ENCODE measurements at places on chromosomes 3 and 15.

DNA sequence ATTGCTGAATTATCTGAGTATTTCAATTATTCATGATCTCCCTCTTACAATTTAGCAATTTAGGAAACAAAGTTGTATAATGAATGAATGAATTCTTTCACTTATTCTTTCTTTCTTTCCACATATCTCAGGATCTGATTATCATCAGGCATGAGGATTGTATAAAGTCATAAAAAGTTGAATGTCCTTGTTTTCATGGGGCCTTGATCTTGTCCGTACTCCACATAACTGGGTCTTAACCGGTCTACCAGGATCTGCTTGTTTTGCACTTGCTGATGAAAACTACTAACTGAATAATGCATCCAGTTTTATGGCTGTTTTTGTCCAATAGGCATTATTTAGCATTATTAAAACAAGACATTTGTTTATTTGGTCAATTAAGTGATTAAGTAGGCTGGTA lies 12.6 kb downstream of the C3orf85 start:
- DNase-seq: no peak

DNA sequence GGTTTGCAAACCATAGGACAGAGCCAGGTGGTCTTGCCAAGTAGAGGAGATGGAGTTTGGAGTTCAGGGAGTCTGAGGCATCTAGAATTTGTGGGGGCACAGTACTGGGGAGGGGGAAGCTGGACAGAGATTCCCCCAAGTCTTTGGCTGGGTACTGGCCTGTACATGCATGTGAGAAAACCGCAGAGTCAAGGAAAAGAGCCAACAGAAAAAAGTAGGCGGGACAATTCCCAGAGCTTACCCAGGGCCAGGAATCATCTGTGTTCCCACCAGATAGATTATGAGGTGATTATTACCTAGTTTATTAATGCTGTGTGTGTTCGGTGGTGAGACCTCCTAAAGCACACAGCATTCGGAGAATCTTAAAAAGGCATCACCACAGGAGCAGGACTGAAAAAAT lies 11.3 kb downstream of the LYSMD4 start:
- DNase-seq: no peak

GRCh38 chr3:195800240-195800639 lies 11.5 kb downstream of the MUC4 start:
- no peak for DNase-seq

- DNase-seq: no peak
Measured at GRCh38 chr15:63727542-63727941, 106.2 kb downstream of the HERC1 start.

- DNase-seq: no peak
Measured at GRCh38 chr3:158713094-158713499, 19.2 kb downstream of the RARRES1 start.

DNA sequence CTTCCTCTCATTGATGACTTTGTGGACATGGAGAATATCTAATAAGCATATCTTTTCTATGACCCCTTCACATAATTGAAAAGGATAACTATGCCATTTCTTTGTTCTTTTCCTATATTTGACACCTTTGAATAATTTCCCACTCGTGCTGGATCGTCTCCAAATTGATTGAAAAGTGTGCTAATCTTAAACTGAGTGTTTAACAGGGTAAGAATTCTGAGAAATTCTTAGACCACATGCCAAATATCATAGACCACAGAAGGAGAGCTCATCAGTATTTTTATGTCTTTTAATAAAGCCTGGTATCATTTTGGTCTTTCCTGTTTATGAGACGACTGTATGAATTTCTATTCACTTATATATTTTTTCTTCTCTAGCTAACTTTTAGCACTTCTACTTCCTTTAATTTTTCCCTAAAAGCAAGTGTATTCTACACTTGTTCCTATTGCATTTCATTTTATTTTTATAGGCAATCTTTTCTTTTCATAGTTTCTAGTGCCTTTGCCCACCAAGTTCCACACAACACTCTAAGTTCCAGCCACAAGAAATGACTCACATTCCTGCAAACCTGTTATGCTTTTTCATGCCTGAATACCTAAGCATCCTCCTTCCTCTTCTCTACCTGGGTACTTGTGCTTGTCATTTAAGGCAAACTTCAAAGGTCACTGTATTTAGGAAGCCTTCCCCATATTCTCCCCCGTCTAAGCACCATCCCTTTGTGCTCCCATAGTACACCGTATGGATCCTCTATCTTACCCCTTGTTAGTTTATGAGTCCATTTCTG lies 30.1 kb downstream of the KBTBD8 start:
- DNase-seq: no peak

- DNase-seq: peak; percentile 94
Measured at GRCh38 chr3:43001094-43001553, 22.0 kb downstream of the GASK1A start.

GRCh38 chr3:25182794-25183193 lies 245.3 kb upstream of the RARB start:
- DNase-seq: no peak

- peak; percentile 22 for DNase-seq
Measured at GRCh38 chr15:58115692-58116091, 22.5 kb upstream of the AQP9 start.

DNA sequence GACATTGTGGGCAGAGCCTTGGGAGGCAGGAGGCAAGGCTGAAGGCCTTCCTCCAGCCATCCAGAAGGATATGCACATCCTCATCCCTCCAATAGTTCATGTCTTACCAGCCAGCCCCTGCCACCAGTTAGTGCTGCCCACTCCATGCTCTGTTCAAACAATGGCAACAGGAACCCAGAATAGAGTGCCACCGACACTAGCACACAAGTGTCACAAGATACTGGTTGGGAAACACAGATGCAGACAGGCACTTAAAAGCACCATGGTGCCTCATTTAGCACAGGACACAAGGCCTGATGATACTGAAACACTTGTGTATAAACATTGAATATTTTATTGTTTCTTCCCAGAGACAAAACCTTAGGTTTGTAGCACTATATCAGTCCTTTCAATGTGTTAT lies 56.5 kb upstream of the MYO5C start:
- no peak for DNase-seq
